ENCODE measurements at places on chromosomes 7 and 10. TPM values are rescaled to one million over a fixed set of nuclear protein-coding genes. Genes with fewer than 3 reads are reported as not detected.

The VSTM2A gene
- not detected for total RNA-seq

The THSD7A gene
- not detected for total RNA-seq

The ODAD2 gene
- total RNA-seq: not detected

The ZNF485 gene
- total RNA-seq: 6.6 TPM

The SLC39A12 gene
- total RNA-seq: not detected

The PLPP4 gene
- total RNA-seq: not detected

The LCOR gene
- 33.8 TPM for total RNA-seq

The MLXIPL gene
- total RNA-seq: not detected

The SLC26A4 gene
- 0.17 TPM for total RNA-seq

The LRRC61 gene
- total RNA-seq: 17.2 TPM

The NUTM2B gene
- 1.6 TPM for total RNA-seq

The CALY gene
- total RNA-seq: 3.1 TPM

The ZSWIM8 gene
- total RNA-seq: 93.4 TPM

The MTPN gene
- 120 TPM for total RNA-seq

The CNPY1 gene
- not detected for total RNA-seq

The AGAP6 gene
- total RNA-seq: 17.9 TPM

The GCK gene
- total RNA-seq: 0.30 TPM

The HOXA2 gene
- not detected for total RNA-seq

The VIPR2 gene
- total RNA-seq: 0.80 TPM

The MOGAT3 gene
- not detected for total RNA-seq

The NSUN6 gene
- total RNA-seq: 26.5 TPM

The MKX gene
- total RNA-seq: not detected

The CALCR gene
- not detected for total RNA-seq

The TRIM73 gene
- total RNA-seq: 18.7 TPM

The NRBF2 gene
- 24.7 TPM for total RNA-seq

The PLXDC2 gene
- 1.0 TPM for total RNA-seq

The KIN gene
- 13.8 TPM for total RNA-seq

The PPP1R9A gene
- total RNA-seq: 0.06 TPM

The DPP6 gene
- not detected for total RNA-seq

The NXPH1 gene
- not detected for total RNA-seq

The CFTR gene
- total RNA-seq: not detected

The ASZ1 gene
- total RNA-seq: not detected

The IL15RA gene
- 20.3 TPM for total RNA-seq

The AMPH gene
- total RNA-seq: not detected

The RGR gene
- not detected for total RNA-seq

The KMT2E gene
- total RNA-seq: 141 TPM

The SPACDR gene
- total RNA-seq: 5.9 TPM

The TMEM72 gene
- not detected for total RNA-seq
